ENCODE measurements at places on chromosomes 7 and 10.

DNA sequence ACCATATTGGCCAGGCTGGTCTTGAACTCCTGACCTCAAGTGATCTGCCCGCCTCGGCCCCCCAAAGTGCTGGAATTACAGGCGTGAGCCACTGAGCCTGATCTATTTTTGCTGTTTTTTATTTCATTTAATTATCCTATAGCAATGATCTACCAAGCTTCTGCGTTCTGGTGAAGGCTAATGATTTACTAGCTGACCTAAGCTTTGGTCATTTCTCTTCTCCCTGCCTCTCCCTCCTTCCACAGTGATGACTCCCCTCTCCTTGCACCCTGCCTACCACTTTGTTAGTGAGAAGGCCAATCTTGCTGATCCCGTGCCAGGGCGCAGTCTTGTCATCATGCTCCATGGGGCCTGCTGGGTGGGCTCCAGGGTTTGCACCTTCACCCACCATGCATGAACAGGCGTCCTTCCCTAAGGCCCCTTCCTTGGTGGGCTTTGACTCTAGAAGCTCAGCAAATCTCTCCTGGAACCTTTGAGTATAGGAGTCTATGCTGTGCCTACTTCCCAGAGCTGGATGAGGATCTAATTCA is 11.9 kb upstream of the ZCCHC24 start:
- no peak for DNase-seq

DNA sequence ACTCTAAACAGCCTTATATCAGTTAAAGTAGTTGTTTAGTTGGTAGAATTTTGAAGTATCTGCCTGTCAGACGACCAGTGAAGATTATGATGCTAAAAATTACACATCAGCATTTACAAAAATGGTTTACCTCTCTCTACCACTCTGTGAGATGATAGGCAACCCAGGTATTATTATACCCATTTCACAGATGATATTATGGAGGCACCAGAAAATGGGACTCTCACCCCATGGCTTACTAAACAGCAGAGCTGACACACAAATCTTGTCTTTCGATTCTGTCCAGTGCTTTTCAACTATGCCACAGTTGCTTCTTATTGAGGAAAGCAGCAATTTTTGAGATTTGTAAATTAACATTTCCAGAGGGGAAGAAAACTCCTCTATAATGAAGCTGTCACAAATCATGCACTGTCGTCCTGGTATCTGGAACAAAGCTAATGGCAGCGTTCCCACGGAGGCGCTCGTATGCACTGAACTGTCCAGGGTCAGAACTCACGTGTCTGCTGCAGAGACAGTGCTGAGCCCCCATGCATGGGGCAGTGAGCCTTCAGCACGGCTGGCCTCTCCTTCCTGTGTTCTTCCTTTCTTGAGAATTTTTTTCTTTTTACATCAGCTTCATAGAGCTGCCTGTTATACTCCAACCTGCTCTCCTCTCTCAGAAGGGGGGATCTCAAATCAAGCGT is 381.1 kb downstream of the SDK1 start:
- DNase-seq, result no peak

- no peak for DNase-seq
These were observed 159.1 kb downstream of the CREB5 start for GRCh38 chr7:28571405-28571804.

DNA sequence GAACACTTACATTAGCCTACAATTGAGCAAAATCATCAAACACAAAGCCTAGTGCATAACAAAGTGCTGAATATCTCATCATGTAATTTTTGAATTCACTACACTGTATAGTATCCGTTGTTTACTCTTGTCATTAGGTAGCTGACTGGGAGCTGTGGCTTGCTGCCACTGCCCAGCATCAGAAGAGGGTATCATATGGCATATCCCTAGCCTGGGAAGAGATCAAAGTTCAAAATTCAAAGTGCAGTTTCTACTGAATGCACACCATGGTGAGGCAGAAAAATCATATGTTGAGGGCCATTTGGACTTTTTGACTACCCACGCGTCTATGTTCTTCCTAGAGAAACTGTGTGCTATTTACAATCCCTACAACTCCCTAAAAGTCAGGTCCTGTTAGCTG is 7.5 kb upstream of the ZC3HAV1 start:
- no peak for DNase-seq

DNA sequence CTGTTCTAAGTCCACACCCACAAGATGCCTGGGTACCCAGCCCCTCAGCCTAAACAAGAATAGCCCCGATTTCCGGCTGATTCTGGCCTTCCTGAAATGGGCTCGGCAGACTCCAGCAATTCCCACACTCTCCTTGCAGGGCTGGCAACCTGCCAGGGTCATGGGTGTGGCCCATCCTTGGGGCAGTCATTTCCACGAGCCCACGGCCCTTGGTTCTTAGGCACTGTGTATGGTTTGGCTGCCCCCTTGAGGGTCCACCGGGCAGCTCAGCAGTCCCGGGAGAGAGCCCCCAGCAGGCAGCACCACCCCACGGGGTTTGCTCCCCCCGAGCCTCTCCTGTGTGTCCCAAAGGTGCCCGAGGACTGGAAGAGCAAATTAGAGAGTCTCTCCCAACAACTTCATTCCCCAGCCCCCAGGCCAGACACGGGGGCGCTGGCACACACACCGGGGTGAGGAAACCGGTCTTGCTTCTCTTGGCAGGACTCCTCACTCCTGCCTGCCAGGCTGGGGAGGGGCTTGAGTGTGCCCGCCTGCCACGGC is 142.2 kb downstream of the EMX2 start:
- DNase-seq, result no peak

DNA sequence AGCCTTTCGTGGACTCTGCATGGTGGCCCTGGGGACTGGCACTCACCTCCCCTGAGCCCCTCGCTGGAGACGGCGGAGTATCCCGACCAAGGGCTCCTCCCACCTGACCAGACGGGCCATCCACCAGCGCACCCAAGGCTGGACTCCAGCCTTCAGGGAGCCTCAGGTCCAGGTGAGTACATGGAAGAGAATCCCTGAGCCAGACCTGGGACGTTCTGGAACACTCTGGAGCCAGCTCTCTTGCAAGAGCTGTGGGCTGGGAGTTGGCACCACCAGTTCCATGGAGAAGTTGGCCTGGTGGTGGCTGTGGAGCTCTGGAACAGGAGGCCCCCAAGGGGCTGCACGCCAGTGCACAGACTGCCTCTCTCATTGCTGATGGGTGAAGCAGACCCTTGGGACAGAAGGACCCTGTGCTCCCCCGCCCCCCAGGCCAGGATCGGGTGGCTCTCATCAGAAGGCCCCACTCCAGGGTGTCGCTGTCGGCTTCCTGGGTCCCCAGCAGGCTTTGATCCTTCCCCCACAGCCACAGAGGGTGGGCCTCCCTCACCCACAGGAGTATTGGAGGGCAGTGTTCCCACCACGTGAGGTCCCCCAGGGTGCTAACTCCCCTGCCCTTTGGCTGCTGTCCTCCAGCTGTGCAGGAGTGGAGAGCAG is 189.9 kb downstream of the EBF3 start:
- no peak for DNase-seq

GRCh38 chr7:12578930-12579640 is 8.6 kb downstream of the SCIN start:
- DNase-seq, result no peak

DNA sequence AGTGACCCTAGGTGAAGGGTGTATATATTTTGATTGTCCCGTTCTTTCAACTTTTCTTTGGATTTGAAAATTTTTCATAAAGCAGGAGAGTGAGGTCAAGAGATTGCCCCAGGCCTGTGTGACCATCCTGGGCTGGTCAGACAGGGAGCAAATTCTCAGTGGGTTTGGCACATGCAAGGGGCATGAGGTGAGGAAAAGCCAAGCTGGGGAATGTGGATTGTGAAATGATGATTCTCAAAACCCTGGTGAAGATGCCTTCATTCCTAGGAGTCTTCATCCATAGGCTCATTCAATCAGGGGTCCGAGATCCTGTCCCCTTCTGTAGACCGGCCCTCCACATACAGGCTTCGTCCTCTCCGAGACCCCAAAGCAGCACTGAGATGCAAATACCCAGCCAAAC is 27.0 kb upstream of the FAM170B start:
- no peak for DNase-seq

DNA sequence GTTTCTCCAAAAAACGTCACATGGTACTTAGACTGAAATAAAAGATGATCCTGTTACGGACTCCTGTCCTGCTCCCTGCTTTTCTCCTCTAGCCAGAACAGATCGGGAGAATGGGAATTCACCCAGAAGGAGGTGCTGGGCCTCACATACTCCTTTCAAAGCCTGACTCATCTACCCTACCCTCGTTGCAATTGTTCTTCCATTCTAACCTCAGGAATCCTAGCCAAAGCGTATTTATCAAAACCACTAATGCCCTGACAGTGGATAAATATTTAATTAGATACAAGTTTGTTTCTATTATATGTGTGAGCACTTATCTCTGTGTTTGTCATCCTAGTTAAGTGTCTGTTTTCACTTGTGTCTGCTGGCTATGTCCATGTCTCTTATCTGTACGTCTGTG is 21.7 kb downstream of the ZCWPW1 start:
- DNase-seq, result no peak

- no peak for DNase-seq
These were observed 47.4 kb upstream of the FAM180A start for GRCh38 chr7:135795846-135796570.

GRCh38 chr7:115208710-115209560 is 287.0 kb downstream of the MDFIC start:
- DNase-seq, result no peak

DNA sequence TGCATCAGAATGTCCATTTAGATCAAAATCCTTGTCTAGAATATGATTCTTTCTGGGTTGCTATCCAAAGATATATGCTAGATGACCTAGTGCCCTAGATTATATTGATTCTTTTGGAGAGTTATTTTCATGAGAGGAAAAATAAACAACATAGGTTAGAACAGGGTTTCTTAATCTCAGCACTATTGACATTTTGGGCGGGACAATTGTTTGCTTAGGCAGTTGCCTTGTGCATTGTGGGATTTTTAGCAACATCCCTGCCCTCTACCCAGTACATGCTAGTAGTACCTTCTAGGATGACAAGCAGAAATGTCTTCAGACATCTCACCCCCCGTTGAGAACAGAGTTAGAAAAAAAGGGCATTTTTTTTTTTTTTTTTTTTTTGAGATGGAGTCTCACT is 25.1 kb upstream of the LAMB1 start:
- DNase-seq, result no peak

- no peak for DNase-seq
These were observed 235.0 kb upstream of the PLPP4 start for GRCh38 chr10:120221873-120222485.

- DNase-seq, result no peak
These were observed 680.7 kb downstream of the SUGCT start for GRCh38 chr7:40815512-40815911.

DNA sequence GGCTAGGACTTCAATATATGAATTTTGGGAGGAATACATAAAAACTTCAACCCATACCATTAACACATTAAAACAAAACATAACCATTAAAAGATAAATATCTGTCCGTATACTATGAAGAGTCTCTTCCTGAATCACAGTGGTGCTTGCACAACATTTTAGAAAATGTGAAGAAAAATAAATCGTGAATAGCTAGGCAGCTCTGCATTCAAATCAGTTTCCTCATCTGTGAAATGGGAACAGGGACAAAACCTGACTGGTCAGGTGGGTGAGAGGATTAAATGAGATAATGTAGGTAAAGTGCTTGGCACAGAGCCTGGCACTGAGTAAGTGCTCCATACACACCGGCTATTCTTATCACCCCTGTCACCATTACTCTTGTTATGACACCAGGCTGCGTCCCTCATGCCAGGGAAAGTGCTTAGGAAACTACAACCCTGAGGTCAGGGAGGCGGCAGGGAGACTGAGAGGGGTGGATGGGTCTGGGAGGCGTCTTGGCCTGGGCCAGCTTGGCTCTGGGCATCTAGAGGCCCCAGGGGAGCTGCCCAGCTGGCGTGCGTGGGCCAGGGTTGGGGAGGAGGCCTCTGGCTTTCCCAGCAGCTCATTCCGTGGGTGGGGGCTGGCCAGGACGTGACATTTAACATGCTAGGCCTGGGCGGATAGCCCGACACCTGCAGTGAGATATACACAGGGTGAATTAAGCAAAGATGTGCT is 78.3 kb downstream of the SH3PXD2A start:
- no peak for DNase-seq

DNA sequence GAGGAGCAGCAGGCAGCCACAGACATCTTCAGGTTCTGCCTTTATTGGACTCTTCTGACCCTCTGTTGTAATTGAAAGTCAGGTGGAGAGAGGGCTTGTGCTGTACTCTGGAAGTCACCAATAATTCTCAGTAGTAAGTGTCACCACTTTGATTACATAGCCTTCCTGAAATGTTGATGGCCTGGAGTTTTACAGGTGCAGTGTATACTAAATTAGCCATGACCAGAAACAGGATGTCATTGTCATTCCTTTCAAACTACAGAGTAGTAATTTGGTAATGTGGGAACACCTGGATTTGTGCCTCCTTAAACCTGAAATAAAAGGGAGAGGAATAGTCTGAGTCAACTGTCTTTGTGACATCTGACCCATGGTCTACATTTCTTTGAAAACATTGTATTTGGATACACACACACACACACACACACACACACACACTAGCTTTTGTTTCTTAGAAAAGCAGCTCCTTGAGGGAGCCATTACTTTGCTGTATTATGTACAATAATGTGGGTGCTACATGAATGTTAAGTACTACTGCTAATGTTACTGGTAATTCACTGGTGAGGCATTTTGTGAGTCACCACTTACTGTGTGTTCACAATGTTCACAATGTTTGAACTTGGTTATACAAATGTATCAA is 19.6 kb downstream of the ARL4A start:
- no peak for DNase-seq

DNA sequence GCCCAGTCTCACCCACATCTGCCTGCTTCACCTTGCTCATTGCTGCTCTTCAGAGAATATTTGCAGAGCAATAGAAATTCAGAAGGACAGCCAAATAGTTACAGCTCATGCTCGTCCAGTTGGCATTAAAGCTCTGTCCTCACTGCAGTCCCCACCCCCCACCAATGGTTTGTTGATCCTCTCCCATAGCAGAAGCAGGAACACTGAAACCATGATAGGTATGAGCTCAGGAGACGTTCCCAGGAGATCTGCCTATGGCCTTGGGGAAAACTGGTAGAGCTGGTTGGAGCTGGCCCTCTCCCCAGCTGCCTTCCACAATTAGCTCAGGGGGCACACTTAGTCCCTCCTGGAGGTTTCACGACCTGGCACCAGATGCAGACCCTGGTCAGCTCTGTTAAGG is 68.6 kb upstream of the KMT2C start:
- no peak for DNase-seq

DNA sequence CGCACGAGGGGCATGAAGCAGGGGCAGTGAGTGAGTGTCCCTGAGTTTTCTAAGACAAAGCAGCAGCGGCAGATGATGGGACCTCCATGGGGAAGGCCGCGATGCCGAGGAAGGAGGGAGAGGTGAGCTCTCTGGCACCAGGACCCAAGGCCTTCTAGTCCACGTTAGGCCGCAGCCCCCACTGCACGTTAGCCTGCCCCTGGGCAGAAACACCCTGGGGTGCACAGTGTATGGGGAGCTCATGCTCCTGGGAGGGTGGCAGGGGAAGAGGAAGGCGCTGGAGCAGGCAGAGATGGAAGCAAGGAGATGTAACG is 97.3 kb upstream of the IKZF1 start:
- no peak for DNase-seq

GRCh38 chr7:82430500-82431465 is 12.8 kb downstream of the CACNA2D1 start:
- no peak for DNase-seq

GRCh38 chr10:131396121-131397050 is 84.9 kb upstream of the TCERG1L start:
- DNase-seq, result no peak

- no peak for DNase-seq
These were observed 151.6 kb upstream of the CACNA2D1 start for GRCh38 chr7:82595176-82595575.
